Mucosa of descending colon (tissue), 3 donors: ENCODE measurements at places on chromosomes 1 and 21. TPM values are rescaled to one million over a fixed set of nuclear protein-coding genes. Genes with fewer than 3 reads are reported as not detected.

The LIN28A gene
- total RNA-seq = not detected

The INAVA gene
- total RNA-seq = 238 TPM

The IL12RB2 gene
- total RNA-seq = 0.92 TPM

The NTNG1 gene
- 2.5 TPM for total RNA-seq

The CFHR5 gene
- total RNA-seq = not detected
